ENCODE measurements at places on chromosomes 1 and 21.
A peak's percentile ranks its signal among the peaks of the same experiment; 100 is the strongest.

DNA sequence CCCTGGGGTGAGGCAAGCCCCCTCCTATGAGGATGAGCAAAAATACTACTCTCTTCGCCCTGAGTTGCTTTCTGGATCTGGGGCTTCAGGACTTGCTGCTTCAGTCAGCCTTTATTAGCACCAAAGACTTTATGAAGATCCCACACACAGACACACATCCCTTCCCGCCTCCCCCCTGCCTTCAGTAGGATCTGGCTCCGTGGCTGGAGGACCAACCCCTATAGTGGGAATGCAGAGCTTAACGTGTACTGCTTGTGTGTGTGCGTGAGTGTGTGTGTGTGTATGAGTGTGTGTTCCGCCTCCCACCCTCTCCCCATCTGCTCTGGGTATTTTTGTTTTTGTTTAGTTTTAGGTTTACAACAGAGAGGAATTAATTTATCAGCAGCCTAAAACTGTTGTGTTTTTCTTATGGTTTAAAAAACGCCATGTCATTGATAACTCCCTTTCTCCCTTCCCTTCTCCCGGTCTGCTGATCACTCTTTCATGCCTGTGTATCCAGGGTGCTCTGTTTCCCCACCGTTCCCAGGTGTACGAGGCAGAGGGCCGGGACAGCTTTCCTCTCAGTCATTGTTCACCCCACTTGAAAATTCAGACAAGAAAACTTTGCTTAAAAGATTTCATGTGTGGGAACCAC lies 27.5 kb upstream of the ZFP69B start:
- no peak for DNase-seq

- no peak for DNase-seq
Observed at GRCh38 chr1:92927870-92928269, 33.4 kb downstream of the DIPK1A start.

DNA sequence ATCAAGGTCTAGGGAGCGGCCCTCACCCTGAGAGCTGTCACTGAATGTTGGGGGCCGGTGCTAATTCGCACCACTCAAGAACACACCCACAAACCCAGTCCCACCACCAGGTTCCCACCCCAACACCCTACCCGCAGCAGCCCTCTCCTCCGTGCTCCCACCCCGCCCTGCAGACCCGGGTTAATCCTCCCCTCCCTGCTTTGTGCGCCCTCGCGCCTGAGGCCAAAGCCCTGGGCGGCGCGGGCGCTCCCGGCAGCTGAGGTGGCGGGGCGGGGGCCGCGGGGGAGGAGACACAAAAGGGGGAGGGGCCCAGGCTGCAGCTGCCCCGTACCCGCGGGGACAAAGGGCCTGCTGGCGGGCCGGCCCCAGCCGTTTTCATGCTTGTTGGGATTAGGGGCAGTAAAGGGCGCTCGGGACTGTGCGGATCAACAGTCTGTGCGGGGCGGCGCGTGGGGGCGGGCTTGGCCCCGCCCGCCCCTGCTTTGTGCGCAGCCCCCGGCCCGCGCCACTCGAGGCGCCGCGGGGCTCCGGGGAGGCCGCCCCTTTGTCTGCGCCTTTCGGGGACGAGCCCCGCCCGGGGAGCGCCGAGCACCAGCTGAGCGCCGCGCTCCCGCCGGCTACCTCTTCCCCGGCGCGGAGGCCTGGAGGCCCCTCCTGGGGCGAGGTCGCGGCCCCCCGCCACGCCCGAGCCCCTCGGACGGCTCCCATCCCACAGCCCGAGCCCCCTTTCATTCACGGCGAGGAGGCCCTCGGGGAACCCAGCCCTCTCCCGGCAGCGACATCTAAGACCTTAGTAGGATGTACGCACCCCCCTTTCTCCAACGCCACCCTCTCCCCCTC lies 10.9 kb downstream of the C1orf216 start:
- no peak for DNase-seq

DNA sequence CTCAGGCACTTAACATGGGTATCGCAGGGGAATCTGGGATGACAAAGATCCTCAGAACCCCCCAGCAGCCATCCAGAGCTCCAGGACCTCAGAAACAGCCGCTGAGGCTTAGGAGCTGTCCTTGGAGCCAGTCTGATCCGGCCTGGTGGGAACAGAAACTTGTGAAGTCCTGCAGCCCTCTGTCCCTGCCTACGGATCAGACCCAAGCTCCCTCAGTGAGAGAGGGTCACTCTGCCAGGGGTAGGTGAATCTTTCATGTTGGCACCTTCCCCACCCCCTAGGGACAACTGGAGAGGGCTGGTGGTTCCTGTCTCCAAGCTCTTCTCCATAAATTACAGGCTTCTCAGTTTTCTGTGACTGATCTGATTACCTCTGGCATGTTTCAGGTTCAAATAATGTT lies 122.3 kb downstream of the TLR5 start:
- DNase-seq: no peak

GRCh38 chr1:66624412-66625060 lies 90.6 kb downstream of the SGIP1 start:
- DNase-seq: no peak

DNA sequence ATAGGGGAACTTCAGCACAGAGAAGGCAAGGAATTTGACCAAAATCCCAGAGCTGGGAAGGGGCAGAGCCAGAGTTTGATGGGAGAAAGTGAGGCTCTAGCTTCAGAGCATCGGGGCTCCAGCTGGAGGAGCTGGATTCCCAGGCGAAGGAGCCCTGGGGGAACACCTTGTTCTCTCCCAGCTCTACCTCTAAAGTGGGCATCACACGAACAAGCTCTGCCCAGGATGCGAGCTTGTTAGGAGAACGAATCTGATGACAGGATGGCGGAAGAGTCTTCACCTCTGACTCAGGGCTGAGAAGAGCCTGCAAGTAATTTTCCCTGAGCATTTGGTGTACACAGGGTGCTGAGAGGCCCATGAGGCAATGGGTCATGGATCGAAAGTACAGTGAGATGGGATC lies 22.0 kb downstream of the TNNT2 start:
- no peak for DNase-seq

DNA sequence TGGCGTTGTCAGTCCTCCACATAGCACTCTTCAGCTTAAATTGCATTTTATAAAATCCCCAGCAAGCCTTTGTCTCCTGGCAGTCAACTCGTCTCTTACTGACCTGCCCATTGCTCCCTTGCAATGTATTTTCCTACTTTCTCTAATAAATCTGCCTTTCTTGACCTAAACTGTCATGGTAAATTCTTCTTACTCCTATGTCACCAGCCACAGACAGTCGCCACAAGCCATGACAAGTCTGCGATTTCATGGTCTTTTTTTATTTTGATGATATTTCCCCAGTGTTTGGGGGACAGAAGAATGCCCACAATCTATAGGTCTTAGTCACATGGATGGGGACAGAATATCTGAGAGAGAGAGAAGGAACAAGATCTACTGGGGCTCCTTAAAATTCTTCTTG lies 8.4 kb downstream of the IFNAR2 start:
- no peak for DNase-seq

- no peak for DNase-seq
Observed at GRCh38 chr1:198357937-198358336, 182.5 kb downstream of the ATP6V1G3 start.

GRCh38 chr21:29775462-29775861 lies 164.3 kb downstream of the GRIK1 start:
- no peak for DNase-seq

GRCh38 chr1:170010443-170010842 lies 64.1 kb downstream of the KIFAP3 start:
- peak; percentile 10 for DNase-seq

DNA sequence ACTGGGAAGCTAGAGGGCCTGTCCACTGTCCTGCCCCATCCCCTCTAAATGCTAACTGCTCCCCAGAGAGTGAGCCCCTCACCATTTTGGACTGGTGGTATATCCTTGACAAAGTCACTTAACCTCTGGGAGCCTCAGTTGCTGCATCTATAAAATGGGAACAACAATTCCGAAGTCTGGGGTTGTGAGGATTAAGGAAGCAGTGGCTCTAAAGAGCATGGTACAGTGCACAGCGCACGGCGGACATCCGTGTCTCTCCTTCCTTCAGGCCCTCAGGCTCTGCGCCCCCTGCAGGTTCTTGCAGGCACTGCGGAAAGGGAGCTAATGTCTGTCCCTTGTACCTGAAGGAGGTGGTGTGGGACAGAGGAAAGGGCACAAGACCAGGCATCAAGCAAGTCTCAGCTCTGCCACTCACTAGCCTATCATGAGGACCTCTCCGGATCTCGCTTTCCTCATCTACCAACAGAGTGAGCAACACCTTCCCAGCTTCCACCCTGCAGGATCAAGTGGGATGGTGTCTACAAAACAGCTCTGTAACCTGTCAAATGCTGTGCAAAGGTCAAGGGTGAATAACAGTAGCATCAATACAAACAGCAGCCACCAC lies 20.1 kb downstream of the ECE1 start:
- peak; percentile 41 for DNase-seq

DNA sequence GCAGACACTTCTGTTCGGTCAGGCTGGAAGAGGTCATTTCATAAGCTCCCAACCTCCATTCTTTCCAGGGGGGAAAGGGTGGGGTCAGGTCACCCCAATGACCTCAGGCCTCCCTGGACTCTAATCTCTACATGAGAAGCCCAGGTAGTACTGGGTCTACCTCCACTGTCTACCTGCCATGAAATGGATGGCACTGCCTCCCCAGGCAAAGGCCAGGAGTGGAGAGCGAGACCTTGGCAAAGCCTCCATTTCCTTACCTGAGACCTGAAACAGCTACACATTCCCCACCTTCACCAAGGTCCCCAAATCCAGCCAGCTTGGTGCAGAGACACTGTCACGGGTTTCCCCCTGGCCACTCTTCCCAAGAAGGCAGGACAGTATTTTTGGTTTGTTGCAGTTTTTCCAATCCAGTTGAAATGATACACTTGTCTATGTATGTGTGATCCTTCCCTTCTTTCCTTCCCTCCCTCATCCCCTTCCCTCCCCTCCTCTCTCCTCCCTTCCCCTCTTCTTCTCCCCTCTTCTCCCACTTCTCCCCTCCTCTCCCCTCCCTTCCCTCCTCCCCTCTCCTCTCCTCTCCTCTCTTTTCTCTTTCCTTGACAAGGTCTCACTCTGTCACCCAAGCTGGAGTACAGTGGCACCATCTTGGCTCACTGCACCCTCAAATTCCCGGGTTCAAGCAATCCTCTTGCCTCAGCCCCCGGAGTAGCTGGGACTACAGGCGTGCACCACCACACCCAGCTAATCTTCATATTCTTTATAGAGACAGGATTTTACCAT lies 16.1 kb downstream of the BTG2 start:
- DNase-seq: no peak
